Cardiac muscle cell (in vitro differentiated cells and primary cell): ENCODE measurements at places on chromosomes 12 and 14. TPM values are rescaled to one million over a fixed set of nuclear protein-coding genes. Genes with fewer than 3 reads are reported as not detected.

The PPP1R1A gene
- 196 and 266 TPM in 2 replicates for polyA plus RNA-seq

The VPS37B gene
- 31.7 and 47.4 TPM in 2 replicates for polyA plus RNA-seq

The GLI1 gene
- 0.79 TPM in 1 of 2 replicates, not detected in the other for polyA plus RNA-seq

The MYF5 gene
- not detected in 2 replicates for polyA plus RNA-seq

The NOVA1 gene
- polyA plus RNA-seq: 11.1 and 11.9 TPM in 2 replicates

The MIP gene
- 0.29 and 1.4 TPM in 2 replicates for polyA plus RNA-seq

The ZFHX2 gene
- 5.6 TPM in 2 replicates for polyA plus RNA-seq

DNA sequence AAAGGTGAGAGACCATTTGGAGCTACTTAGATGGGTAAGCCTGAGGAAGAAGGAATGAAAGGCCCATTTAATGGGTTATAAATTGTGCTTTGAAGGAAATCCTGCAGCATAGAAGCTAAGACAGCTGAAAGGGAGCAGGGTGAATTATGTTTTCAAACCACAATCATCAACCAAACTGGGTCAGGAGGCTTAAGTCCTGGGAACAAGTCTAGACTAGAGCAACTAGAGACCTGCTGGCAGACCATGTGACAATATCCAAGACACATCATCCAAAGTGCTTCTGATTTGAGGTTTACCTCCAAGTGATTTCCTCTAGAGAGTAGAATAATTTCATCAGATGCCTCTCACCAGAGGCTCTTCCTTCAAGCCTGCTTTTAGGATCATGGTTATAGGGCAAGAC is 53.7 kb downstream of the MAP3K9 start:
- DNase-seq: no peak

DNA sequence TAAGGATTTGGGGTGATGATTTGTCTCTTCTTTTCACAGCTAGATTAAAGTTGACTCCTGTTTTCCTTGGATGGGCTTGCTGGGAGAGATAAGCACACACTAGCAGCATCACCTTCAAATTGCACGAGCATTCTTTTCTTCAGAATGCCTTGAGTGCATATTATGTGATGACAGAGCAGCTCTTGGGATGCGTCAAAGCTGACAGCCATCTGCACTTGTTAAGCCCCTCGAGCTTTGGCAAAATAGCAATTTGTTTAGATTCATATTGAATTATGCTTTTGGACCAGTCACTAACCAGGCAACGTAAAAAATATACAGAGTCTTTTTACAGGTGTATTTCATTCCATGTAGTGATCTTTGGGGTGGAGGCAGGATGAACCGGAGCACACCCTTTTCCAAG is 407.0 kb downstream of the FUT8 start:
- no peak for DNase-seq

- no peak for DNase-seq
Measured at GRCh38 chr14:95651821-95652583, 34.2 kb upstream of the TCL1B start.

- DNase-seq: no peak
Measured at GRCh38 chr12:15801770-15802744, 12.9 kb upstream of the EPS8 start.

GRCh38 chr14:71521238-71522135 is 410.7 kb upstream of the RGS6 start:
- DNase-seq: no peak

GRCh38 chr12:45168976-45169375 is 46.9 kb upstream of the ANO6 start:
- DNase-seq: no peak

DNA sequence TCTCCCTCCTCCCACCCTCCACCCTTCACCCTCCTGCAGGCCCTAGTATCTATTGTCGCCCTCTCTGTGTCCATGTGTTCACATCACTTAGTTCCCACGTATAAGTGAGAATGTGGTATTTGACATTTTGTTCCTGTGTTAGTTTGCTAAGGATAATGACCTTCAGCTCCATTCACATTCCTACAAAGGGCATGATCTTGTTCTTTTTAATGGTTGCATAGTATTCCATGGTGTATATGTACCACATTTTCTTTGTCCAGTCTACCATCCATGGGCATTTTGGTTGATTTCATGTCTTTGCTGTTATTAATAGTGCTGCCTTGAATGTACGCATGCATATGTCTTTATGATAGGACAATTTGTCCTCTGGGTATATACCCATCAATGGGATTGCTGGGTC is 29.6 kb downstream of the C12orf71 start:
- DNase-seq: no peak
